NCI-H510A treated with DMSO at 0.1 percent for 48 hours (cell line): ENCODE measurements at places on chromosomes 12 and 14.
A peak's percentile ranks its signal among the peaks of the same experiment; 100 is the strongest.

GRCh38 chr14:100677554-100678468, 48.9 kb upstream of the DLK1 start:
- peak; percentile 34 for DNase-seq

DNA sequence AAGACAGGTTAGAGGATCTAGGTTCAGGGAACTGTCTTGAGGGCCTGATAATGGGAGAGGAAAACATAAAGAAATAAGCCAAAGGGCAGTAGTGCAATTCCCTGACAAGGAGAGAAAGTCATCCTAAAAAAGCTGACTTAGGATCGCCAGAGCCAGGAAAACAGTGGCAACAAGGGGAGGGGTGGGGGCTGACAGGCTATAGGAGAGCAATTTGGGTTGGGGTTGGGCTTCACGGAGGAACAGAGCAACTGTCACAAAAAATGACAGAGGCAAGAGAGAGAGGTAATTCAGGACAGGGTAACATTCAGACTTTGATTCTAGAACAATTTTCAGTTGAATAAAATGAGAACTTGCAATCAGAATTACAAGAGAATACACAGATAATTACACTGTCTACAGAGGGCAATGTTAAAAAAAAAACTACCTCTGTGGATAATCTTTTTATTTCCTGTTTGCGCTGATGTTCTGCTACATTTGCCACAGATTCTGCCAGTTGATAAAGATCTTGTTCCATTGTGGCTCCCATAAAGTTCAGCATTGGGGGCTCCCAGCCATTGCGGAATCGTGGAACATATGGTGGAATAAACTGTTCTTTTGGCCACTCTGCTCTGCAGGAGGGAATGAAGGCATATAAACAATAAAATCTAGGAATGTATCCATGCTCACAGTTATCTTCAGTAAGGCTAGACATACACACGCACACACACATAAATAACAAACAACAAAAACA, 138.6 kb downstream of the EPS8 start:
- no peak for DNase-seq

DNA sequence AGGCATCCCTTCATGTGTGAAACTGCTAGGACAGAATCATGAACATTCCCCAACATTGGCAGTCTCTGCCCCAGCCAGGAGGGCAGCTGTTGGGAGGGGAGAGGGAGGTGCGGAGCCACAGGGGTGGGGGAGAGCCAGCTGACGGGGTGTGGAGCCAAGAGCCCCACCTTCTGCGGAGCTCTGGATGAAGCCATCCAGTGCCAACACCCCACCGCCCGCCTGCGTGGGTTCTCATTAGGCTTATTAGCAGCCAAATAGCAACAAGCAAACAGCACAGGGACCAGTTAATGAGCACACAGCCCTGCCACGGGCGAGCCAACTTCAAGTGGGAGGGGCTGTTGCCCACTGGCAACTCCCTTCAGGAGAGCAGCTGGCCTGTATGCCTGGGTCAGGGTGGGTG, 12.1 kb downstream of the LTBP2 start:
- DNase-seq = no peak

- no peak for DNase-seq
Measured at GRCh38 chr14:56463271-56463890, 116.2 kb upstream of the TMEM260 start.

GRCh38 chr12:26195641-26196420, 458 bp downstream of the SSPN start:
- no peak for DNase-seq

DNA sequence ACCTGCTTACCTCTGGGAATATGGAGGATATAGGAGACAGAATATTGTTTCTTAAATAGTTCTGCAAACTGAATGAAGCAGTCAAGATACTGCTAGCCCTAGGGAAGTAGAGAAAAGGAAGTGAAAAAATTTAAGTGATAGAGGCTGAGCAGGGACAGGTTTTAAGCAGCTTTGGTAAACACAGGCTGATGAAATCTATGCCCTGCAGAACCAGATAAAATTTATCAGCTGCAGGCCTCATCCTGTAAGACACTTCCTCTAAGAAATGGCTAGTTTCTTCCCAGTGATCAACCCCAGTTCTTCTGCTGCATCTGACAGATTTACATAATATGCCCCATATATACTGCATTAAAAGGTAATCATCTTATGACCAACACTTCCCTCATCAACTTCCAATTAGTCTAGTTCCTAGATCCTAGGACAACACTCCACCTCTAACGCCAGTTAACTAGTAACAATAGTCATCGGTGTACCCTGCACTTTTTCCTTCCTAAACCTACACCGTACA, 1.3 kb upstream of the ESYT1 start:
- no peak for DNase-seq

GRCh38 chr12:122392411-122392810, 30.1 kb downstream of the CLIP1 start:
- no peak for DNase-seq

DNA sequence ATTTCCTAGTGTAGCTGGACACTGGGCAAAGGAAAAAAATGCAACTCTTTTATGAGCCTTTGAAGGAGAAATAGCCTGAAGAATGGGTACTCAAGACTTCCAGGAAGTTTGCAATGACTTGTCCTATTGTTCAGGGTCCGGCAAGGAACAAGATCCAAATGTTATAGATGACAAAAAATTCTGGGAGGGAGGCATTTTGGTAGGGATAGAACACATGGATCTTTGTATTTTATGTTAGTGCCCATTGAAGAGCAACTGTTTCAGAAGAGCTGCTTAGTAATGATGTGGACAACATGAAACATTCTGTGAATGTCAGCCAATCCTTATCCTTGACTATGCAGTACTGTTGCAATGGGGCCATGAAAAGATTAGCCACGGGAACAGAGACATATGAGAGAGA, 138.0 kb downstream of the MGAT4C start:
- DNase-seq = no peak

DNA sequence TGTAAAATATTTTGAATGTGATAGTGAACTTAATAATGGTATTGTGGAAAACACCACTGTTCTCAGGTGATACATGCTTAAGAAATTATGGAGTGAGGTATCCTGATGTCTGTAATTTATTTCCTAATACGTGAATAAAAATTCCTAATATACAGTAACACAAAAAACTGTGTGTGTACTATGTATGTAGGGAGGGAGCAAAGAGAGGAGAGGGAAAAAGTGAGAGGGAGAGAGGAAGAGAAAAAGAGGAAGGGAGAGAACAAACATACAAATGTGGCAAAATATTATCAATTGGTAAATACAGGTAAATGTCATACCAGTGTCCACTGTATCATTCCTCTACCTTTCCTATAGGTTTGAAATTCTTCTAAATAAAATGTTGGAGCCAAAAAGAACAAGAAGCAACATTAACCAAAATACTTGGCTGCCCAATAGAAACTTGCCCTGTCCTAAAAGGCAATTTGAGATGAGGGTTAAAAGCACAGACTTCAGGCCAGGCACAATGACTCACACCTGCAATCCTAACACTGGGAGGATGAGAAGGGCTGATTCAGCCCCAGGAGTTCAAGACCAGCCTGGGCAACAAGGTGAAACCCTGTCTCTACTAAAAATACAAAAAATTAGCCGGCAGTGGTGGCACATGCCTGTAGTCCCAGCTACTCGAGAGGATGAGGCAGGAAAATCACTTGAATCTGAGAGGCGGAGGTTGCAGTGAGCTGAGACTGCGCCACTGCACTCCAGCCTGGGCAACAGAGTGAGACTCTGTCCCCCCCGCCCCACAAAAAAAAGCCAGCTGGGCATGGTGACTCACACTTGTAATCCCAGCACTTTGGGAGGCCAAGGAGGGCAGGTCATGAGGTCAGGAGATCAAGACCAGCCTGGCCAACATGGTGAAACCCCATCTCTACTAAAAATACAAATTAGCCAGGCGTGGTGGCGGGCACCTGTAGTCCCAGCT, 14.5 kb downstream of the R3HDM2 start:
- no peak for DNase-seq

DNA sequence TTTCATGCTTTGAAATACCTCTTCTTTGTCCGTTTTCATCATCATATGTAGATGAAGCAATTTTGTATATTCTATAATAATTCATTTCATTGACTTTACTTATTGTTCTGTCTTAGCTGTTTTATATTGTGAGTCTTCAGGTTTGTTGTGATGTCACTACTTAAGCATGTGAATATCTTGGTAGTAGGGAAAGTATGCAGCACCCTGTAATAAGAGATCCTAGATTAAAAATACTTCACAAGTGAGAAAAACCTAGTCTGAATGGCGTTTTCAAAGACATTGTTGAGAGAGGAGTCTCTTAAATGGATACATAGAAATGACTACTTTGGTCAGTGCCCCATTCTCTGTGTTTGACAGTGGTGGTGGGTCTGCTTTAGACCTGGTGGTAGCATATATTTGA, 61.4 kb downstream of the SLC16A7 start:
- no peak for DNase-seq

GRCh38 chr12:75683220-75683619, 171.8 kb upstream of the KRR1 start:
- DNase-seq = no peak

- no peak for DNase-seq
Measured at GRCh38 chr12:131852551-131853299, 24.5 kb downstream of the MMP17 start.

- peak; percentile 11 for DNase-seq
Measured at GRCh38 chr12:114140576-114140975, 174.5 kb upstream of the RBM19 start.

- no peak for DNase-seq
Measured at GRCh38 chr12:64004641-64005040, 160.1 kb downstream of the SRGAP1 start.

GRCh38 chr12:63980211-63980610, 135.7 kb downstream of the SRGAP1 start:
- DNase-seq = no peak

GRCh38 chr12:128918481-128919260, 65.4 kb downstream of the GLT1D1 start:
- DNase-seq = no peak

- no peak for DNase-seq
Measured at GRCh38 chr12:6987956-6988553, 17.3 kb downstream of the EMG1 start.

GRCh38 chr12:57149245-57149900, 2.0 kb upstream of the LRP1-AS start:
- no peak for DNase-seq

DNA sequence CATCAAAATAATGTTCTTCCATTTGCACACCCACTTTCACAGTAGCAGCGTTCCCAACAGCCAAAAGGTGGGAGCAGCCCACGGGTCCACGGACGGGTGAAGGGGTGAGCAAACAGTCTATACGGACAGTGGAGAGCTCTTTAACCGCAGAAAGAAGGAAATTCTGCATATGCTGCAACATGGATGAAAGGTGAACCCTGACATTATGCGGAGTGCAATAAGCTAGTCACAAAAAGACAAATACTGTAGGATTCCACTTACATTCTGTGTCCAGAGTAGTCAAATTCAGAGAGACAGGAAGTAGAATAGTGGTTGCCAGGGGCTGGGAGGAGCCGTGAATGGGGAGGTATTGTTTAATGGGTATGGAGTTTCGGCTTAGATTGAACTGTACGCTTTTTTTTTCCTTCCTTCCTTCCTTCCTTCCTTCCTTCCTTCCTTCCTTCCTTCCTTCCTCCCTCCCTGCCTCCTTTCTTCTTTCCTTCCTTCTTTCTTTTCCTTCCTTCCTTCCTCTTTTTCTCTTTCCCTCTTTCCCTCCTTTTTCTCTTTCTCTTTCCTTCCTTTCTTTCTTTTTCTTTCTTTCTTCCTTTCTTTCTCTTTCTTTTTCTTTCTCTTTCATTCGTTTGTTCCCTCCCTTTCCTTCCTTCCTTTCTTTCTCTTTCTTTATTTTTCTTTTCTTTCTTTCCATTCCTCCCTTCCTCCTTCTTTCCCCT, 15.8 kb upstream of the ANKRD9 start:
- DNase-seq = peak; percentile 61

- DNase-seq = no peak
Measured at GRCh38 chr12:98439981-98440581, 75.3 kb upstream of the TMPO start.

DNA sequence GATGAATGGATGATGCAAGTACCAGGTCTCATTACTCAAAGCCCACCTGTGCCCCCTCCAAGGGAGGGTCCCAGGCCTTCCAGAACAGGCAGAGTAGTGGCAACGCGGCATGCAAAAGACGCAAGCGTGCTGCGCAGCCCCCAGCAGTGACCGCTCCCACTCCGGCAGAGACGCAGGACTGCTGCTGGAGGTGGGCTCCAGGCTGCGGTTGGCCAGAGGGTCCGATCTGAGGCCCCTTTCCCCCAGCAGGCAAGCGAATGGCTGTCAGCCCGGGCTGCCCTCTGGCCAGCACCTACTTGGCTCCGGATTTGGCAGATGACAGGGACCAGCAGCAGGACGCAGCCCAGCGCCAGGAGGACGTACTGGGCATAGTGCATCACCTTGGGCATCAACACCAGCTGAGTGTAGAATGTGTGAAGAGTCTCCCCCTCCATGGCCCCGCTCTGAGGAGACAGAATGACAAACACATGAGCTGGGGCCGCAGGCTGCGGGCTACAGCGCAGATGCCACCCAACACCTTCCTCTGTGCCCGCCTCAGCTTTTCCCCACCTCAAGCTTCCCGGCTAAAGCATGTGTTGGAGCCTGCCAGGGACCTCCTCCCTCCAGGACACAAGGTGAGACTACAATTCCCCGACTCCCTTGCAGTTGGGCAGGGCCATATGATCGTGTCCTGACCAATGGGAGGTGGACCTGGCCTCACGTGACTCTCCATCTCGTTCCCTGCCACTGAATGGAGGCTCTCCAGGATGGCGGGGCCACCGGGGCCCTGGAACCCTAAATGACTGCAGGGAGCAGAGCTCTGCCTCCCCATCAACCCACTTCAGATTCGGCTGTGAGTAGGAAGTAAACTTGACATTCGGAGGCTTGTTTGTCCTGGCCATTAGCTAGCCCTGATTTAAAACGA, 77.4 kb downstream of the SCARB1 start:
- DNase-seq = peak; percentile 93

- DNase-seq = no peak
Measured at GRCh38 chr14:39241637-39242036, 7.9 kb downstream of the MIA2 start.

DNA sequence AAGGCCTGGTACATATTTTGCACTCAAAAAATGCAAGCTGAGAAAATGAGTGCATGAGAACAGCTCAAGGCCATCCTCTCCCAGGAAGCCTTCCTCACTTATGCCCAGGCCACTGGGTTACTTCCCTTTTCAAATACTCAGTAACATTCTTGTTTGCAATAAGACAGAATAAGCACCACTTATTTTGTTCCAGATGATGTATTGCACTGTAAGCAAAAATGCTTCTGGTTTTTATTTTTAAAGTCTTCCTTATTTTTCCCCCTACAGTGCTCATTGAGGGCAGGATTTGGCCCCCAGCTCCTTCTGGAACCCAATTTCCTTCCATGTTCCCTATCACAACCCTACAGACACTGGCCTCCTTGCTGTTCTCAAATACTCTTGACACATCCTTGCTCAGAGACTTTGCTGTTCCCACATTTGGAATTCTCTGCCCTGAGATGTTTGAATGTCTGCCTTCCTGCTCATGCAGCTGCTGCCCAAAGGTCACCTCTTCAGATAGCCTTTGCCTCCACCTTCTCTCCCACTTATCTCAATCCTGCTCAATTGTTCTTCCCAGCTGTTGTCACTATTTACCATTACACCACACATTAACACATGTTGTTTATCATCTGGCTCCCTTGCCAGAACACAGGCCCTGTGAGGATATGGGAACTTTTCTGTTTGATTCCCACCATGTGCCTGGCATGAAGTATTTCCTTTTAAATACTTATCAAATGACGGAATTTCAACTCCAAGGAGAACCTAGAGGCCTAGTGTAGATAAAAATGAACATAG, 49.9 kb downstream of the IFNG start:
- DNase-seq = no peak
